ENCODE measurements at places on chromosomes 2 and 18.

GRCh38 chr2:147351784-147352183 lies 493.0 kb upstream of the ACVR2A start:
- no peak for DNase-seq

- no peak for DNase-seq
Observed at GRCh38 chr2:181174611-181175580, 194.5 kb downstream of the UBE2E3 start.

DNA sequence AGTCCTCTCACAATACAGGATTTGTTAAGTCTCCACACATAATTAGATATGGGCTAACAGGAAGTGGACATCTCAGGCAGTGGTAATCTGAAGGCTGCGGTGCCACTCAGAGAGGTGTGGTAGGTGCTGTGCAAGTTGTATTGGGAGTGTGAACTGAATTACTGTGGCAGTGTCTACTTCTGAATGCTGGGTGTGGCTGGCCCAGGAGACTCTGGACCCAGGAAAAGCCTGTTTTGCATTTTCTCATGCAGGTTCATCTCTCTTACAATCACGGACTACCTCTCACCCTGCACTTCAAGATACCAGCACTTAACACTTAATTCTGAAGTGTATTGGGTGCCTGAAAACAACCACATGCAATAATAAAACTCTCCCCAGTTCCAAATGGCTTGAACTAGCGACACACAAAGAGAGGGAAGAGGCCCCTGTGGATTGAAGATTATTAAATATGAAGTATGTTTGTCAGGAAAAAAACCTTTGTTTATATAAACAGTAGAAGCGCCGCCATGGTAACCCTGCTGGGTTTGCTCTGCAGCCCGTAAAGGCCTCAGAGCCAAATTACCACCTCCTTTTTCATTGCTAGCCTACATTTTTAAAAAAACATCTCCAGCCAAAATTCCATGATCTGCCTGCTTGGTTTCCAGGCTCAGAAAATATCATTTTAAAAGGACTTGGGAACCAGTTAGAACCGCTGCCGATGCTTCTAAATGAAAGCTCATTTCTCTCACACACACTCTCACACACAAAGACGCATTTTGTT lies 77.5 kb downstream of the GFPT1 start:
- DNase-seq = no peak

DNA sequence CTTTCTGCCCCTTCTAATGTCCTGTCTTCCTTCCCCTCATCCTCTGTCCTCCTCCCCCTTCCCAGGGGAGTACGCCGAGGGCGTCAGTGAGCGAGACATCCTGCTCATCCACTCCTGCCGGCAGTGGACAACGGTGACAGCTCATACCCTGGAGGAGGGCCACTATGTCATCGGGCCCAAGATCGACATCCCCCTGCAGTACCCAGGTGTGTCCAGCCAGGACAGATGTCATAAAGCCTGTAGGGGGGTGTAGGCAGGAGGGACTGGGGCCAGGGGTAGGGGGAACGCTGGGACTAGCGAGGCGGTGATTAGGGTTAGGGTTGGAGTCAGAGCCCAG lies 3.4 kb downstream of the GAREM2 start:
- no peak for DNase-seq

GRCh38 chr2:29829841-29830240 lies 91.5 kb downstream of the ALK start:
- DNase-seq = no peak

DNA sequence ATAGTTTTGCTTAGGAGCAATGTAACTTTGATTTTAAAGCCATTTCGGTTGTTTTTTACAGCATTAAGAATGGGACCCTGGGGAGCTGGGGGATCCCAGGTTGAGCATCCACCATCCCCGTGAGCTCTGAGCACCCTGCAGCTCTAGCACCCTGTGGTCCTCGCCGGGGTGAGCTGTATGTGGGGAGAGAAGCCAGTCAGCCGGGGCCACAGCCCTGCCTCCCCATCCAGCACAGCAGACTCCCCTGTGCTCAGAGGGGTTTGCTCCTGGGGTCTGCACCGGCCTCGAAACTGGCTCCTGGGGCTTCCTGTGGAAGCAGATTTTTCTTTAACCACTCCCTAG lies 1.3 kb downstream of the COL6A3 start:
- DNase-seq = no peak

GRCh38 chr2:219500135-219500534 lies 1.4 kb downstream of the GMPPA start:
- DNase-seq = no peak

GRCh38 chr18:62683935-62684334 lies 31.4 kb upstream of the PHLPP1 start:
- no peak for DNase-seq

DNA sequence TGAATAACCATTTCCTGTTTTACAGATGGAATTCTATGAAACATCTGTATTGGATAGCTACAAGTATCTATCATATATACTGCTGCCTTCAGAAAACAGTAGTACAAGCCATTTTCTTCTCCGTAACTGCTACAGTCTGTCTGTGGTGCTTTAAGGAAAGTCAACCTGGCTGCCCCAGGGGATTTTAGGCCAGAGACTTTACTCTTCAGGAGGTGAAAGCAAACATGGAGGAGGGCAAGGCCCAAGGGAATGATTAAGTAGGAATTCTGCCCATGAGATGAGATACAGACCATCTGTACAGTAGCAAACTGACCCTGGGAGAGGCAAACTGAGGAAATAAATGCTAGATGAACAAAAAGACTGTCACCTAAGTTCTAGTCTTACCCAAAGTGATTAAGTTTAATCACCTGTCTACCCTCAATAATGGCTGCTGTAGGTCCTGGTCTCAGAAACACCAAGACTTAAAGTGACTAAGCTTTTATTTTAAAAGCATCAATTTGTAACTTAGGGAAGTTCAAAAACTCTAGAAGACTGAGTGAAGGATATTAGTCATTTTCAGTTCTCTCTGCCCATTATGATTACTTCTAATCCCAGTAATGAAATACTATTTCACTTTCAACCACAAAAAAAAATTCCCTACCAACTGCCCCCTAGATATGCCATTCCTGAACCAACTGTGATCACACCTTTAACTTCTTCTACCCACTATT lies 14.8 kb downstream of the MBD2 start:
- DNase-seq = no peak

DNA sequence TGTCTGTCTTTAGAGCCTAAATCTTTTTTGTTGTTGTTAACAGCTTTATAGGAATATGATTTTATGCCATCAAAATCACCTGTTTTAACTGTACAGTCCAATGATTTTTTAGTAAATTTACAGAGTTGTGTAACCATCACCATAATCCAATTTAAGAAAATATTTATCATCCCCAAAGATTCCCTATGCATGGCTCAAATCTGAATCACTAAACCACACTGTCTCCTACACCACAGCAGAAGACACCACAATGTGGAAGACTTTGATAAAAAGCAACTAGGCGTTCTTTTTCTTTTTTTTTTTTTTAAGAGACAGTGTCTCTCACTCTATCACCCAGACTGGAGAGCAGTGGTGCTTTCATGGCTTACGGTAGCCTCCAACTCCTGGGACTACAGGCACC lies 99.6 kb downstream of the TXNL1 start:
- DNase-seq = no peak

DNA sequence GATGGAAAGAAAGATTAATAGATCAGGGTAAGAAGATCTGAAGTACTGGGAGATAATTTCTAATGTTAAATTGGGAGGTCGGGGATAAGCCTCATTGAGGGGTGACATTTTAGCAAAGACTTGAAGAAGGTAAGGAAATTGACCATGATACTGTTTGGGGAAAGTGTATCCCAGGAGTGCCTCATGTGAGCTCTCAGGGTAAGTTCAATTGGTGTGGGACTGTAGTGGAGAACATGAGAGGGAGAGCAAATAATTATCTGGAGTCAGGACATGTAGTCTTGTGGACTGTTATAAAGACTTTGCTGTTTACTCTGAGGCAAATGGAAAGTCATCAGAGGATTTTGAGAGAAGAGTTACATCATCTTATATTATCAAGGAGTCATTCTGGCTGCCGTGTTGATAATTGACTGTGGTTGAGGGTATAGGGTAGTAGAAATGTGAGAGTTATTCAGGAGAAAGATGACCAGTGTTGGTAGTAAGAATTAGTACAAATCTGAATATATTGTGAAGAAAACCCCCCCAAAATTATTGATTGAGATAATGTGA lies 624.4 kb downstream of the ADCYAP1 start:
- DNase-seq = no peak

GRCh38 chr2:175251425-175252041 lies 70.0 kb upstream of the ATP5MC3 start:
- no peak for DNase-seq

DNA sequence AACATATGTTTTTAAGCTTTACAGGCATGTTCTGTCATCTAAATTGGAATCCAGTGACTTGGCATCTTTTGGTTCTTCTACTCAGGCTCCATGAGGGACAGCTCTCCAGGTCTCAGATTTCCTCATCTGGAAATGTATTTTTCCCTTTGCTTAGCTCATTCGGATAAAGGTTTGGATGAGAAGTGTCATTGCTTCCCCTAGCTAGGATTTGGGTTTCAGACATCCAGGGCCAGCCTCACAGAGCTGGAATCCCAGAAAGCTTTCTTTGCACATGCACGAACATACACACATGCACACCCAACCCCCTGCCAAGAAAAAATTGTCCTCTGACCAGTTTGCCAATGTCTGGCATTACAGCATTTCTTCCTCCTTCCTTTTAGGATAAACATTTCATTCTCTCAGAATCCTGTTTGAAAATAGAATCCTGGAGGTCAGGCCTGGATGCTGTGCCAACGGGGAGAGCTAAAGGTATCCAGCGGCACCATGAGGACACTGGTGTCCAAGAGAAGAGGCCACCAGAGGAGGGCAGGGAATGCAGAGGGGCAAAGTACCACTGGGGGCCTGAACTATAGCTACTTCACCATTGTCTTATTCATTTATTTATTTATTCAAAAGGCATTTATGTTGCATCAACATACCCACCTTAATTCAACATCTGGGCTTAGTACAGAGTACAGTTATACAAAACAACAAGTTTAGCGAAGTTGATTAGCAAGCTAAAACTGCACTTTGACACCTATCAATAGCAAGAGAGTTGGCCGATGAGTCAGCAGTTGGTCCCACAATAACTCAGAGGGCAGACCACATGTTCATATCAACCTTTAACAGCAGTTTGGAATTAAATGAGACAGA lies 97.9 kb upstream of the ATL2 start:
- no peak for DNase-seq

DNA sequence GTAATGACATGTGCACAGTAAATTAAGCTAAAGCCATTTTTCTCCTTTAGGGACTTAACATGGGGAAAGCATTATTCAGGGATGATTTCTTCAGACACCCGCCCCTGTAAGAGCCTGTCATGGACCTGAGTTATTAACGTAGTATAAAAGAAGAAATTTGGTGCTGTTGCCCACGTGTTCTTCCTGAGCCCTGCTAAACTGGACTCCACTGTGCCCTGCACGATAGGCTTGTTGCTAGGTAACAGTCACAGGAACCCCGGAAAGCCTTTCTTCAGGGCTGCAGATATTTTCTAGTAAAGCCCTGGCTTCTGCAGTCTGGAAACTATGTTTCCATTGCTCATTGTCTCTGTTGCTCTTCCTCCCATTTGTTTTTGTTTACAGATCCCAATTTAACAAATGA lies 157.9 kb downstream of the LRRC30 start:
- no peak for DNase-seq

DNA sequence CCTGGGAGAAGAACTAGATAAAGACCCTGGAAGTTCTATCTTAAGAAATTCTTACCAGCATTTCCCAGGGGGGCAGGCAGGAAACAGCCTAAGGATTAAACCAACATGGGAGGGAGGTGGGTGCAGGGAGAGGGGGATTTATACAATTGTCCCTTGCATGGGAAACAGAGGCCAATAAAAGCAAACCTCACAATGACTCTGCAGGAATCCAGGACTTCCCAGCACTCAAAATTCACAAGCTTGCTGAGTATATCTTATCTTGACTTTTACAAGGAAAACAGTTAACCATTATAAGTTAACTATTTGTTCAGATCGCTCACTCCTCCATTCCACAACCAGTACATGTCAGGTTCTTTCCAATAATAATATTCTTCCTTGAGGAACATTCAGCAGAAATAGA lies 241.3 kb downstream of the MREG start:
- DNase-seq = no peak

DNA sequence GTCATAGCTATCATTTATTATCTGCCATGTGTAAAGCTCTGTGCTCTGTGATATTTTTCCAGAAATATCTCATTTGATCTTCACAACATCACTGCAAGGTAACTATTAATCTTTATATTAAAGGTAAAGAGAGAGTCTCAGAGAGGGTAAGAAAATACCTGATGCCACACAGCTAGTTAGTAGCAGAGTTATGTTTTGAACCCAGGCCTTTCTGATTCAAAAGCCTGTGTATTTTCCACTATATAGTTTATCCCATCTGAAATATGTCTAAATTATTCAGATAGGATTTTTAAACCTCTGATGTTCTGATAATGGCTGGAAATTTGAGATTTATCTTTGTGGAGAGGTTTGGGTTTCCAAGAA lies 10.1 kb downstream of the INPP1 start:
- DNase-seq = no peak

DNA sequence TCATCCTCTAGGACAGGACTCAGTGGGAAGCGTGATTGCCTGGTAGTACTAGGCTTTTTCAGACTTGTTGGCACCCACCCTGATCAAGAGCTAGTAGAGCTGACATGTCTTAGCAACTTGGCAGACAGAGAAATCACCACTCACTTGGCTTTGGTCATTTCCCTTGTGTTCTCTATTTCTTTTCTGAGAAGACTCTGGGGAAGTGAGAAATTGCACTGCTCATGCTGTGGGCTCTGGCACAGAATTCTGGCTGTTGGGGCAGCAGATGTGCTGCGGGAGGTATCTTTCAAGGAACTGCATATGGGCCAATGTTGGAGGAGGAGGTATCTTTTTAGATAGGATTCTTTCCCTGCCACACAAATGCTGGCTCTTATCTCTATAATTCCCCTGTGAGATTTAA lies 529.1 kb upstream of the MEX3C start:
- no peak for DNase-seq

DNA sequence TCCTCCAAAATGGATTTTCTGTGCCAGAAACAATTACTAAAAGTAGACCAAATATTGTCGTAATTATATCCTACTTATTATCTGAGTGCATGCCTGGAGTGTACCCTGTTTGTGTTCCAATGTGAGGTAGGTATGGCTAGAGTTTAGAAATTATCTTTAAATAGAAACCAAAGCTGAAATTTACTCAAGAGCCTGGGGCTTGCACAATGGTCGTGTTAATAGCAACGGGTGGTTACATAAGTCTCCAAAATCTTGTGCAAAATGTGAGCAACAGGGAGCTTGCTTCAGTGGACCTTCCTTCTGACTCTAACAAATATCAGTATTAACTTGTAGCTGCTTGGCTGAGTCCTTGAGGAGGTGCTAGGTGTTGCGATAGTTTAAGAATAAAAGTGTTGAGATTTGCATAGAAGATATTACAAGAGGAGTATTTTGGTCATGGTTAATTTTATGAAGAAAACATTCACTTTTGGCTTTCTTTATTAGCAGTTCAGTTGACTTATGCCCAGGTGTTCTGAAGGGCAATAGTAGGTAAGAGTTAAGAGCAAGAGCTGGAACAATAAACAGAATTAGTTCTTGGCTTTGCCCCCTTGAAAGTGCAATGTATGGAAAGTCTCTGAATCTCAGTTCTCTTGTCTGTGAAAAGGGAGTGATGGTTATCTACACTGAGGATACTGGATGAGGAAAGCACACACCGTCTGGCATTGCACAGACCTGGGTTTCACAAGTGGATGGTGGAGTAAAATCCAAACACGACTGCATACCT lies 4.6 kb downstream of the CXCR4 start:
- DNase-seq = no peak

Measured in stimulated activated CD4-positive, alpha-beta T cell treated with anti-CD3 and anti-CD28 coated beads, TNF-alpha, amount 100 ng/mL, for 4 hours (primary cell).